ENCODE measurements at places on chromosomes 2 and 18.

GRCh38 chr2:230762317-230762896 is 49.8 kb downstream of the CAB39 start:
- DNase-seq, result no peak

DNA sequence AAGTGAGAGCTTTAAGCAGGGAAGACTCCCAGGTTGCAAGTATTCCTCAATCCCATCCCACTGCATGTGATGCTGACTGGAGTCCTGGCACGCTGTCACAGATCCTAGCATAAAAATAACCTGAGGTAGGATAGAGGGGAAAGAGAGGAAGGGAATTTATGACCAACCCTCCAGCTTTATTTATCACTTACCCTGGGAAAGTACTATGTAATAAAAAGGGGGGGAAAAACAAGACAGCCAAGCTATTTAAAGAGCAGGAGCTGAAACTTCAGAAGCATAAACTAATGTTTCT is 122.2 kb downstream of the SLC8A1 start:
- no peak for DNase-seq

- DNase-seq, result no peak
Measured at GRCh38 chr2:113255140-113256070, 23.3 kb downstream of the PAX8 start.

GRCh38 chr2:105917226-105917625 is 172.5 kb downstream of the NCK2 start:
- no peak for DNase-seq

DNA sequence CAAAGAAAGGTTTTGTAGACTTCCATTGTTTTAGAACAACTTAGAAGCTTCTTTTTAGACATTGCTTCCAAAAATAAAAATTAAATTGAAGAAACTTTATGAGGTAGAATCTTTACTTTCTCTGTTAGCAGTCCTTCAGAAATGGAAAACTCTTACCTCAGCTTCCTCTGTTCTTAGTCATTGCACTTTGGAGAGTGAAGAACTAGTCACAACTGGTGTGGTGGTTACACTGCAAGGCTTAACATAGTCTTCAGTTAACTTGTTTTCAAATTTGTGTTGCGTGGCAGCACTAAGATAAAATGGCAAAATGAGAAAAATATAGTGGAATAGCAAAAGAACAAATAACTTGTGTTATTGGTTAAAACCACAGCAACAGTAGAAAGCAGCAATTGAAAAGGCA is 332.6 kb downstream of the KIAA1328 start:
- DNase-seq, result no peak

- DNase-seq, result no peak
Measured at GRCh38 chr2:8867363-8867762, 29.9 kb upstream of the KIDINS220 start.

DNA sequence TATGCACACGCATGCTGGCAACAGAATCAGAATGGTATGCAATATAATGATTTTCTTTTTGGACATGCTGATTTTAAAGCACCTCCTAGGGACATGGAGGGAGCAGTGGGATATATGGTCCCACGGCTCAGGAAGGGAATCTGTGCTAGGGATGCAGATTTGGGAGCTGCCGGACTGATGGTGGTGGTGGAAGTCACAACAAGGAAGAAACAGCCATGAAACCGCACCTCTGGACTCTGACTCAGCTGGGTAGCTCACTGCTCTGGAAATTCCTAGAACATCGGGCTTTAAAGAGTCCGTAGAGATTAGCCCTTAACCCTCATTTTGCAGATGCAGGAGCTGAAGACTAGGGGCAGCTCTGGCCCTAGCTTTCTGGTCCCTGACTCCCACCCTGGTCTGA is 364.3 kb upstream of the KLHL29 start:
- DNase-seq, result no peak

DNA sequence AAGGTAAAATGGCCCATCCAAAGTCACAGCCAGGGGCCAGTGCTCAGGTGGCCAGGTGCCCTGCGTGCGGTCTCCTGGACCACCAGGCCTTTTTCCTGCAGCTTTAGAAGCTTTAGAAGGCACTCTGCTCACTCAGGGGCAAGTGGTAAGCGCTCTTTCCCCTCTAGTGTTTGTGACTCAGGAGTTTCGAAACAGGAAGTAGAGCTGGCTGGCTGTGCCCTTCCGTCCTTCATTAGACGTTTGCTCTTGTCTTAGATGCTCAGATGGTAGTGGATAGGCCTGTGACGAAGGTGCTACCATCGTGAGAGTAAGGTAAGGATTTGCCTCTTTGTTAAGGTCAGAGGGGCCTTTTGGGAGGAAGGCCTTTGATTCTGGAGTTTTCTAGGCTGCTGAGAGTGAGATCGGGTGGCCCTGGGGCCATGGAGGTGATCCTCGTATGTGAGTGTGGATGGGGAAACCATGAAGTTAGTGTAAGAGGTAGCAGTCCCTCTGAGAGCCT is at the start of gene CASP8:
Gene CASP8 (plus strand): TSS at position 235 of the 499 bp plus-strand sequence. CDS start 5,951 bp downstream, outside the sequence.
- DNase-seq, result no peak

DNA sequence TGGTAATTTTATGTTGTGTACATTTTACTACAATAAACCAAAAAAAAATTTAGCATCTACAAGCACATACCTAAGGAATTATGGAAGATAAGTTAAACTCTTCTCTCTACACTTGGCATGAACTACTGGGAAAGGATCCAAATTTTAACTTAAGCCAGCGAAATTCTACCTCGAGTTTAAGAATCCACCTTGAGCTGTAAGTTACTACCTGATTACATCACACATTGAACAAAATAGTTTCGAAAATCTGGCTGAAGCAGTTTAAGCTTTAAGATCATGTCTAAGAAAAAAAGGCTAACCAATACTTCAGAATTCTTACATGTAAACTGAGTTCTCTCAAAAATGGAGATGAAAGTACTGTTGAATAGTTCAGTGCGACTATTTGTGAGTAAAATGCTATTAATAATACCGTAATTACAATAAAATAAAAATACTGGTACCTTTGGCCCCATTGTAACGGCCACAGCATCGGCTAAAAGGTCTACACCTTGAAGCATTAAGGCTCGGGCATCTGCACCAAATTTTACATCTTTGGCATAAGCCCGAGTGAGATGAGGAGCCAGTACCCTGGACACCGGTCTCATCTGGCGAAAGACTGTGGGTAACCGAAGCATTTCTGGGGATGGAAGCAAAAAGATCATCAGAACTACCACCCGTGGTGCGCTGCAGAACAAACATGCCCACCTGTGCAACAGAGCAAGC is 1.3 kb downstream of the HSPD1 start:
- no peak for DNase-seq

GRCh38 chr18:56470406-56471351 is 167.7 kb downstream of the TXNL1 start:
- no peak for DNase-seq

GRCh38 chr2:240430595-240430994 is 4.9 kb upstream of the GPC1 start:
- peak; percentile 7 for DNase-seq

Measured in head of caudate nucleus (tissue), 42 donors.